ENCODE measurements at places on chromosomes 2 and 18. TPM values are rescaled to one million over a fixed set of nuclear protein-coding genes. Genes with fewer than 3 reads are reported as not detected.

- no peak for DNase-seq
Observed at GRCh38 chr2:152470861-152471854, 136.2 kb downstream of the FMNL2 start.

DNA sequence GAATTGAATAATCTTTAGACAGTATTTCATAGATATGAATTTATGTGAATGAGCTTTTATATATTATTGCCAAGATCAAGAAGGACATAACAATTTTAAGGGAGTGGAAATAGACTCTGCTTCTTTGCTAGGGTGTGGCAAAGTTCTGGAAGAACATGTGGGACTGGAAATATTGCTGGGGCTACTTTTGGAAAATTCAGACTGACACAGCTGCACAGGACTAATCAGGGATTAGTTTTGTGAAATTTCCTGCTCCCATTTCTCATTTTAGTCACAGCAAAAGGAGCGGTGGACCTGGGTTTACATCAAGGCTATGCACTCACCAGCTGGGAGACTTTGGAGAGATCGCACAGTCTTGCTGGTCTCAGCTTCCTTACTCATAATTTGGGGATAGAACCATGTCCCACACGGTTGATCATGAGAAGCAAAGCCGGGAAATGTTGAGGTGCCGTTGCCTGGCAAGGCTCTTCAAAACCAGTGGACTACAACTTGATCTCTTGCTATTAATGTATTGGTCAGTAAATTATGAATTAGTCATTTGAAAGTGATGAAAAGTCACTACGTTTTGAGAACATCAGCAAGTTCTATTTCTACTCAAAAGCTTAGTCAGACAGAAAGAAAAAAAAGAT, 42.4 kb downstream of the IL1RL2 start:
- DNase-seq, result no peak

The DLGAP1 gene
- total RNA-seq, result 16.5 TPM

The SKOR2 gene
- 0.55 TPM for total RNA-seq

- peak; percentile 47 for DNase-seq
Observed at GRCh38 chr2:54295911-54296310, 39.9 kb upstream of the TSPYL6 start.

DNA sequence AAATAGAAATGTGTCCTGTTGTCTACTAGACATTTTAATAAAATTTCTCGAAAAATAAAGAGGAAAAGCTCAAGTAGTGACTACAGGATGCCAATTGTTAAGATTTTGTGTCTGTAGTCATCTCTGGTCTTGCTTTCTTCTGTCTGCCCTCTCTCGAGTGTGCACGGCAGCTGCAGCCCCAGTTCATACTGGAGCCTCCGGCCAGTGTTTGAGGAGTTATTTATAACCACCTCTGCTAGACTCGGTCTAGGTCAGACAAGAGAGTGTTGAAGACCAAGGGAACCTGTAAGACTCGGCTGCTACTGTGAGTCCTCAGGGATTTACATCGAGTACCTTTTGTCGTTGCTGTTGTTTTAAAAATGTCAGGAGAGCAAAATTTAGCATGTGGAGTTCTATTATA, 810.1 kb upstream of the POU3F3 start:
- no peak for DNase-seq

The FHOD3 gene
- 30.0 TPM for total RNA-seq

Data from spinal cord (tissue), 10 donors.